ENCODE measurements at places on chromosomes 2 and 18. TPM values are rescaled to one million over a fixed set of nuclear protein-coding genes. Genes with fewer than 3 reads are reported as not detected.

The PDE1A gene
- total RNA-seq = 42.1 TPM

The CDK15 gene
- not detected for total RNA-seq

The NT5C1B gene
- not detected for total RNA-seq

The ALMS1 gene
- 76.0 TPM for total RNA-seq

All from occipital lobe (tissue), 3 donors.